ENCODE measurements at places on chromosomes 11 and 22.

GRCh38 chr11:118224511-118225188 lies at the start of gene JAML:
Gene JAML (minus strand): TSS chr11:118225011. CDS start chr11:118214866, 10,145 bp downstream.
- DNase-seq, result no peak

DNA sequence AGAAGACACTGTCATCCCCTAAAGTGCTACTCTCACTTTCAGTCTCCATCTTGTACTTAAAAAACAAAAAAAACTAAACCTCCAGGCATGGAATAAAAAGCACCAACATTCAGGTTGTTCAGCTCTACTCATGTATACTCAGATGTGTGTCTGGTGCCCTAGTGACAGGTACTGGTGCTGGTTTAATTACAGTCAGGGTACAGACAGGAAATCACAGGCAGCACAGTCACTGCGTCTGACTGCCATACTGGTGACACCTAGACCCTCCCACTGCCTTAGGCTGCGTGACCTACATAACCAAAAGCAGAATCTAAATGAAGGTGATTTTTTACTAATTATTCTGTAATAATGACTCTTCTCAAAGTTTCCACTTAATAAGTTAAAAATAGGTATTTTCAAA lies at the start of gene ARHGAP32:
Gene ARHGAP32, minus strand, starts transcription at position 176 of the 400 bp plus-strand sequence. Its CDS starts 127 bp downstream, at position 49.
- no peak for DNase-seq

DNA sequence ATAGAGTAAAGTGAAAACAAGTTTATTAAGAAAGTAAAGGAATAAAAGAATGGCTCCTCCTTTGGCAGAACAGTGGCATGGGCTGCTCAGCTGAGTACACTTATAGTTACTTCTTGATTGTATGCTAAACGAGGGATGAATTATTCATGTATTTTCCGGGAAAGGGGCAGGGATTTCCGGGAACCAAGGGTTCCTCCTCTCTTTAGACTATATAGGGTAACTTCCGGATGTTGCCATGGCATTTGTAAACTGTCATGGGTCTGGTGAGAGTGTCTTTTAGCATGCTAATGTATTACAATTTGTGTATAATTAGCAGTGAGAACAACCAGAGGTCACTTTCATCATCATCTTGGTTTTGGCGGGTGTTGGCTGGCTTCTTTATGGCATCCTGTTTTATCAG lies 23.5 kb upstream of the SPTY2D1 start:
- DNase-seq, result no peak

DNA sequence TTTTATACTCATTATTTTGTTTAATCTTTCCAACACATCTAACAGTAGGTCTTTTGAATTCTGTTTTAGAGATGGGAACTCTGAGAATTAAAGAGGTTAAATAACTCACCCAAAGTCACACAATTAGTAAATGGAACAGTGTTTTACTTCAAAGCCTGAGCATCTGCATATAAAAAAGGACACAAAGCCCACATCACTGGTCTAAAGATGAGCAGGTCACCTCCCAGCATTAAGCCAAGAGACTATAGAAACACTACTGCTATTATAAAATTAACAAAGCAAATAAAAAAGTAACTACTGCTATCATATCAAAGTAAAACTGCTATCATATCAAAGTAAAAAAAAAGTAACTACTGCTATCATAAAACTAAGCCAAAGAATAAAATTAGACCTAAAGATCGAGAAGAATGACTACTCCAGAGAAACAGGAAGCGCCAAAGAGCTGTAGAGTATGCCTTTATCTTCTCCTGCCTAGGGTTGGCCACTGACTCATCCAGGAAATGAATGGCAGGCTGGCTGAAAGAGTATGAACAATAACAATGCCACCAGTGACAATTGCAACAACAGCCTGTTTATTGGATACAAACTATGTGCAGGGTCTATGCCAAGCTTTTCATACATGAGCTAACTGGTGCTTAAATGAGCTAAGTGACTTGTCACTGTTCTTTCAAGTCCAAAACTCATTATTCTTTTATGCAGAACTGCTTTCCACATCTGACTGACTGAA lies 1153.0 kb upstream of the TENM4 start:
- no peak for DNase-seq

GRCh38 chr11:1410366-1411291 lies 20.9 kb downstream of the BRSK2 start:
- DNase-seq, result no peak

DNA sequence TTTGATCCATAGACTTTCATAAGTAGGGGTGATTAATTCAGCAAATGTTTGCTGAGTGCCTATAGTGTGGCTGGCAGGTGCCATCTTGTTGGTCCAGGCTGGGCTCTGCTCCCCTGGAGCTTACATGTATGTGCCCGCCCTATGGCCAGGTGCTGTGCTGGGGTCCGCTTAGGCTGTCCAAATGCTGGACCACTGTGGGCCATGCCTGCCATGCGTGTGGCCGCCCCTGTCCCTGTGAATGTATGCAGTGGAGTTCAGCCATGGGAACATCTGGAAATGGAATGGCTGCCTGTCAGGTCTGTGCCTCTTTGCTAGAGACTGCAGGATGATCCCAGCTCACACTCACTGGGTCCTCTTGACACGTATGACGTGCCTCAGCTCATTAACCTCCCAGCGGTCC lies 594.6 kb downstream of the TBC1D22A start:
- no peak for DNase-seq
